ENCODE measurements at places on chromosomes 13 and 19.

DNA sequence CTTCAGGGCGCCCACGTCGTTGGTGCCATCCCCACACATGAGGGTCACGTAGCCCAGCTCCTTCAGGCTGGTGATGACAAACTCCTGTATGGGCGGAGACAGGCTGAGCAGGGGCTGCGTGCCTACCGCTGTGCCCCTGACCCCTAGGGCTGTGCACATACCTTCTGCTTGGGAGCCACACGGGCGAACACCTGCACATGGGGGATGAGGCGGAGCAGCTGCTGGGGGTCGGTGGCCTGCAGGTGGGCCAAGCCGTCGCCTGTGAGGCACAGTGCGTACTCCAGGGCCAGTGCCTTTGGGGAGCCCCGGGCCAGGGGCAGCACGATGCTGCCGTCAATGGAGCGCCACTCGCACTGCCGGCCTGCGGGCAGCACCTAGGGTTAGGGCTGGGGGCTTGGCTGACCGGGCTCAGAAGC is 6.1 kb upstream of the GMIP start:
- no peak for DNase-seq

DNA sequence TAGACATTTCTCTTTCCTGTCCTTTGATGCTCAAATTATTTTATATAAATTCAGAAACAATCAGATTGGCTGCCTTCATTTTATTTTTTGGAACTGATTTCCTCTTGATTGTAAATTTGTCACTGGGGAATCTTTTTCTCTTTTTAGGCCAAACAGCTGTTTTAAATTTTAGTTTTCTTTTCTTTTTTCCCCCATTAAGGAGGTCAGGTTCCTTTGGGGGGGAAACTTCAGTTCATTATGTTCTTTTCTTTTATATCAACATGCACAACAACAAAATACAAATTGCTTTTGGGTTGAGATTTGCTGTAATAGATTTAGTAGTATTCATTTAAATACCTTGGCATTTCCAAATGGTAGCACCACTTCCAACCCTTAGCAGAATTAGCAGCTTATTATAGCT is 264.8 kb upstream of the SPRY2 start:
- no peak for DNase-seq

GRCh38 chr13:45474584-45475454 is 10.1 kb downstream of the COG3 start:
- DNase-seq = no peak

- no peak for DNase-seq
These were observed 37.7 kb downstream of the LHFPL6 start for GRCh38 chr13:39565036-39565949.

- DNase-seq = peak; percentile 64
These were observed 3.8 kb upstream of the RETN start for GRCh38 chr19:7665076-7665475.

DNA sequence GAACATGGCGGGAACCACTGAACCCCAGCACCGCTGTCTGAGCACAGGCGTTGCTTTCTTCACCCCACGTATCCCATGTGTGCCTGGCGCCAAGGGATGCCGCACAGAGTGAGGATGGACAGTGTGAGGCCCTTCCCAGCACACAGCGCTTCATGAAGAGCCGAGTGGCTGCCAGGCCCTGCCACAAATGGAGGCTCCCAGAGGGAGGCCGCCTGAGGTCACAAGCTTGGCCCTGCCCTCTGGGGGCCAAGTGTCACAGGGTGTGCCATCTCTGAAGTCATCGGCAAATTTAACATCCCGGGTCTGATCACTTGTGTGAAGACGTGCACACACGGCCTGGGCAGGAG is 24.4 kb downstream of the MPND start:
- DNase-seq = no peak

GRCh38 chr13:92966341-92966740 is 260.3 kb upstream of the GPC6 start:
- DNase-seq = no peak

DNA sequence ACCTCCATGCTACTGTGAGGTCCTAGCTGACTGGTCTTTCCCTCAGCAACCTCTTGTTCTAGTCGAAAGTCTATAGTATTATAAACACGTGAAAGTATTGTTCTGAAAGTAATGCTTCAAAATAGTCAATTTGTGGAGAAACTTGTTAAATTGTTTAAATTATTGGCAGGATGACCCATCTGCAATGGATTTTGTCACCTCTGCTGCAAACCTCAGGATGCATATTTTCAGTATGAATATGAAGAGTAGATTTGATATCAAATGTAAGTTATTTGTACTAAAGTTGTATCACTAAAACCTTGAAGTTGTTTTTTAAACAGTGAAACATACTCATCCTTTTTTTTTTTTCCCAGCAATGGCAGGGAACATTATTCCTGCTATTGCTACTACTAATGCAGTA is 25.9 kb downstream of the UBA2 start:
- no peak for DNase-seq

DNA sequence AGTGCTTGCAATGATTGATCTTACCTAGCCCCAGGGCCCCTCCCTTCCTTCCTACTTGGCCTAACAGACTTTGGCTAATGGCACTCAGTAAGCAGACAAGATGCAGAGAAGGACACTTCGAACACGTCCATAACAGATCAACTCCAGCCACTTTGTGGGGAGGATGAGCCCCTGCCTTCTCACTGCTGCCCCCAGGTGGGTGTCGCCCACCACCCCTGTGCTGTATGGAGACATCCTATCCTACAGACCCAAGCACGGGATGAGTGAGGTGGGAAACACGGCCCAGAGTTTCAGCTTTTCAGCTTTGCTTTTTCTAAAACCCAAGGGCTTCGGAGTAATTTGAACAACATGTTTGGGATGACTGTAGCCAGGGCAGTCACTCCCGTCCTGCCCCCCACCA is 5.5 kb downstream of the SLC7A1 start:
- DNase-seq = no peak

DNA sequence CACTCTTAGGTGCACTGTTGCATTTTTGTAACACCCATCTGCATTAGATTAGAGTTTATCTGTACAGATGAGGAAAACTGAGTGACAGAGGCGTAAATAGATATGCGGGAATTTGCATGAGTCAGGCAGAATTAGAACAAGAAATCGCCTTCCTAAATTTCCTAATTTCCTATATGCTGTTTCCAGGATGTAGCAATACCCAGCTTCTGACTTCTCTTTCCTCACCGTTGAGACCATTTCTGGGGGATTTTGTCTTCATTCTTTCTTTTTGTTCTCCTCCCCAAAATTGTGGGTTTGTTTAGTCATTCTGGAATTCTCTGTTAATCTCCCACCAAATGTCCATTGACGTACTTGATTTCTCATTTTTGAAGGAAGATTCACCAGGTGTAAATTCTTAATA is 10.6 kb upstream of the ZNF792 start:
- no peak for DNase-seq

DNA sequence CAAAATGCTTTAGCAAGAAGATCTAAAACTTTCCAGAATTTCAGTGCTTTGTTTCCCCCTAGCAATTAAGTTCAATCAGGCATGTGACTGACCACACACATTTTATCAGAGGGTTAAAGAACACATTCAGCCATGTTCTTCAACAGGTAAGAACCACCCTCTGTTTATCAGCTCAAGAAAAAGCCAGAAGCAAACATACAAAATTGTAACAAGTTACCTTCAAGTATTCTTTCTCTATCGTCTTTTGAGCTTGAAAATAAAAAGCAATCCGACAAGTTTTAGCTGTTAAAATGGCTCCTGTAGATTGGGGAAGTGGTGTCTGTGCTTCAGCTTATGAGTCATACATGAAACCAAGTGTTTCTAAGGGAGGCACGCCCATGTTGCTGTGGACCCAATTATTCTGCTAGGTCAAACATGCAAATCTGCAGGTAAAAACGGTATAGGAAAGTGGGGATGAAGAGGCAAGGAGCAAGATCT is at the start of gene ELF1:
ELF1 (minus strand) TSS at position 306 of the 477 bp plus-strand sequence. CDS start 37,262 bp downstream, outside the sequence.
- DNase-seq = peak; percentile 48

GRCh38 chr19:49020342-49020741 is 3.5 kb upstream of the LHB start:
- DNase-seq = no peak

DNA sequence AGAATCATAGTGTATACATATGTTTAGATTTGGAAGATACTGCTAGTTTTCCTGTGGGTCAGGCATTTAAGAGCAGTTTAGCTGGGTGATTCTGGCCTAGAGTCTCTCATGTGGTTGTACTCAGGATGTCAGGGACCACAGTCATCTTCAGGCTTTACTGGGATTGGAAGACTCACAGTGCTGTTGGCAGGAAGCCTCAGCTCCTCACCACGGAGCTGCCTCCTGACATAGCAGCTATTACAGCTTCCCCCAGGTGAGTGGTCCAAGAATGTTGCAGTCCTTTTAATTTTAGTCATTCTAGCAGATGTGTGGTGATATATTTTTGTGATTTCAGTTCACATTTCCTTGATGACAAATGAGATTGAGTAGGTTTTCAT is 16.9 kb upstream of the GPR18 start:
- DNase-seq = peak; percentile 70

GRCh38 chr13:75946536-75947284 is 310.6 kb downstream of the LMO7 start:
- DNase-seq = peak; percentile 25

GRCh38 chr19:49507803-49508494 is 4.5 kb upstream of the FCGRT start:
- no peak for DNase-seq

- no peak for DNase-seq
These were observed 20.1 kb upstream of the ZNRF4 start for GRCh38 chr19:5434970-5435641.

DNA sequence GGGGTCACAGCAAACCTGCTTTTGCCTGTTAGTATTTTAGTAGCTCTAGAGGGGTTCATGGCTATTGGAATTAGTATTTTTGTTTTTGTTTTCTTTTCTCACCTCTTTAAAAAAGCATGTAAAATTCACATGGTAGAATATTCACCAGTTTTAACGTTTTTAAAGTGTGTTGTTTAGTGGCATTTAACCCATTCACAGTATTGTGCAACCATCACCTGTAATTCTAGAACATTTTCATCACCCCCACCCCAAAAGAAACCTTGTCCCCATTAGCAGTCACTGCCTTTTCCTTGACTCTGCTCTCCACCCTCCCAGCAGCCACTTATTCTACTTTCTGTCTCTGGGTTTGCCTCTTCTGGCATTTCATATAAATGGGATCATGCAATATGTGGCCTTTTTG is 39.8 kb downstream of the GATAD2A start:
- no peak for DNase-seq

DNA sequence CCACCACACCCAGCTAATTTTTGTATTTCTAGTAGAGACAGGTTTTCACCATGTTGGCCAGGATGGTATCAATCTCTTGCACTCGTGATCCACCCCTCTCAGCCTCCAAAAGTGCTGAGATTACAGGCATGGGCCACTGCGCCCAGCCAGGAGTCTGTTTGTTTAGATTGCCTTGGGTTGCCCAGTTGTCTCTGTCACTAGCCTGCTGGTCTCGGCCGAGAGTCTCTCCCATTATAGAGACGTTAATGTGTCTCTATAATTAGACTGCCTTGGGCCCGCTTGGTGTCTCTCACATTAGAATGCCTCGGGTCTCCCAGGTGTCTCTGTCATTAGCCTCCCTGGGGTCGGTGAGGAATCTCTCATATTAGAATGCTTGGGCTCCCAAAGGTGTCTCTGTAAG is 1533.6 kb downstream of the UQCRFS1 start:
- DNase-seq = no peak

- DNase-seq = no peak
These were observed 41.0 kb downstream of the RASL11A start for GRCh38 chr13:27311518-27312210.

GRCh38 chr13:39038569-39039030 is 344 bp downstream of the NHLRC3 start:
- DNase-seq = no peak

- DNase-seq = peak; percentile 8
These were observed 17.3 kb downstream of the SBK2 start for GRCh38 chr19:55519451-55520311.

GRCh38 chr19:53960187-53960586 is 2.5 kb upstream of the CACNG8 start:
- no peak for DNase-seq

- DNase-seq = no peak
These were observed 84.7 kb downstream of the ERCC5 start for GRCh38 chr13:102930566-102930965.

GRCh38 chr13:60733933-60734332 is 336.9 kb downstream of the TDRD3 start:
- DNase-seq = no peak

GRCh38 chr13:77184455-77184854 is 142.4 kb downstream of the MYCBP2 start:
- no peak for DNase-seq

DNA sequence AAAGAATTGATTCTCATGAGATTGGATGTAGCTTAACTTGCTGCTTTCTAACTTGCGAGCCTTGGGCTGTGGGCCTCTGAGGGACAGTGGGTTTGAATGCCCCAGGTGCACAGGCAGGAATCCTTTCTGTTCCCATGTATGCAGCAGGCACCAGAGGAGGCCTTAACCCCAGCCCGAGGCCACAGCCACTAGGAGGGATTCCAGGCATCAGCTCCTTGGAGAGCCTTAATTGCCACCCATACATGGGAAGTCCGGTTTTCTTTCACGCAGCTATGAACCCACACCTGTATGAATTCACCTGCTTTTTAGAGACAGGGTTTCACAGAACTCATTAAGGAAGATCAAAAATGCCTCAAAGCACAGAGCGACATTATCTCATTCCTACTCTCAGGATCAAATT is 117.9 kb downstream of the CRYL1 start:
- DNase-seq = no peak

DNA sequence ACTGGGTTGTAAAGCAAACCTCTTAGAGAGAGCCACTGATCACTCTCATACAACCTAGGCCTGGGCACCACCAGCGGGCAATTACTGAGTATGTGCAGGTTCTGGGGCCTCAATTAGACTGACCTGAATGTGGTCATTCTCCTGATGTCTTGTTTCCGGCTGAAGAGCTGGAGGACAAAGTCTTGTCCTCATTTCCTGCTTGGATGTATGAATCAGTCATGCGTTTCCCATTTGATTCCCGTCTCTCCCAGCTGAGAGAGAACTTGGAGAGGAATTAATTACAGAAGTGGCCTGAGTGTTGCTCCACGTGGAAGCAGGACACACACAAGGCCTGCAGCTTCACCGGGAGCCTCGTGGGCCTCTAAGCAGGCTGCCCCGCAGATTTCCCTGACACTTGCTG is 799.3 kb upstream of the ARGLU1 start:
- no peak for DNase-seq

GRCh38 chr19:18271433-18271841 is 2.8 kb downstream of the IQCN start:
- DNase-seq = peak; percentile 72

- DNase-seq = peak; percentile 93
These were observed 7.2 kb upstream of the ZNF606 start for GRCh38 chr19:58009666-58010301.

All from femur (tissue), 1 donor.